ENCODE measurements at places on chromosomes 4 and X.

DNA sequence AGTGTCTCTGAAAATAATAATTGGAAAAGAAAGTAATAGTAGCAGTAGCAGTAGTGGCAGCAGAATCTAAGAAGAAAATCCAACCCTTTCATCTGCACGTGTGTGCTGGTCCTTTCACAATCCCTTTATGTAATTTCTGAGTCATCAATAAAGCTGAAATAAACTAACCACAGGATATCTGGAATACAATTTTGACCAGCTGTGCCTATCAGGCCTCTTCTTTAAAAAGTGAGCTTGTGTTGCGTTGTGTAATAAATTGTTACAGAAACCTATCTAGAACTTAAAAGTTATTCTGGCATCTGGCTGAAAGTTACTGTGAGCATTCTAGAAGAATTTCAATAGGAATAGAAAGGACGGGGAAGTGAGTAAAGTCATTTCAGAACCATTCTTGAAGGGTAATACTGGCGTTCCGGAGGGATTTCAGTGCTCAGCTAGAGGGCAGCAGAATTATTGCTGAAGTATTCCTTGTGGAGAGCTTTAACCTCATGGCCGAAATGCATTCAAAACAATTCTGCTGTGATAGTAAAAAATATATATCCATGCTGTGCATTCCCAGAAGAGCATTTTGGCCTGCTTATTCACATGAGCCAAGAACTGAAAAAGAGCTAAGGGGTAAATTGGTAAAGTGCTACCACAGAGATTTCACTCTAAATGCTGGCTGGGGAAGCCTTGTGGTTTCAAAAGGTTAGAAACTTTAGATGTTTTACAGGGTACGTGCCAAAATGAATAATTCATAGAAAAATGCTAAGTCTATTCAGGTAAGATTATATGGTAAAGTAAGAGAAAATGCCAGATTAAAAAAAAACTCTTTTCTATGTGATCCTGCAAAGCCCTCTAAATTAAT lies 260.6 kb downstream of the NKX6-1 start:
- peak; percentile 43 for DNase-seq

GRCh38 chr4:82480771-82481505 lies 50.5 kb downstream of the ENOPH1 start:
- DNase-seq, result no peak

GRCh38 chr4:118351851-118352827 lies 664 bp downstream of the PRSS12 start:
- peak; percentile 58 for DNase-seq

DNA sequence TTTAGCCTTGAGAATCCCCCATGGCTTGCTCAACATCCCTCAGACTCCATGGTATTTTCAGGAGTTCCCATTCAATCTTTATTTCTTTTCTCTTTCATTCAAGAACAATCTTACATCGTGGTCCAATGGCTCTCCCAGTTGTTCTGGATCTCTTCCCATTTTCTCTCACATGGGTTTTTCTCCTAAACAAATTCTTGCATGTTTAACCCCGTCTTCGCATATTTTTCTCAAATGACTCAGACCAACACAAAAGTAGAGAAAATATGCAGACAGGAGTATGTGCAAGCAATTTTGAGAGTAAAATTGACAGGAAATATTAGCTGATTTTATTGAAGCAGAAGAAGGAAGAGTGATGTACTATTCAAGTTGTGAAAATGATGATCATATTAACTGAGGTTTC lies 396.4 kb upstream of the TRAM1L1 start:
- peak; percentile 72 for DNase-seq

DNA sequence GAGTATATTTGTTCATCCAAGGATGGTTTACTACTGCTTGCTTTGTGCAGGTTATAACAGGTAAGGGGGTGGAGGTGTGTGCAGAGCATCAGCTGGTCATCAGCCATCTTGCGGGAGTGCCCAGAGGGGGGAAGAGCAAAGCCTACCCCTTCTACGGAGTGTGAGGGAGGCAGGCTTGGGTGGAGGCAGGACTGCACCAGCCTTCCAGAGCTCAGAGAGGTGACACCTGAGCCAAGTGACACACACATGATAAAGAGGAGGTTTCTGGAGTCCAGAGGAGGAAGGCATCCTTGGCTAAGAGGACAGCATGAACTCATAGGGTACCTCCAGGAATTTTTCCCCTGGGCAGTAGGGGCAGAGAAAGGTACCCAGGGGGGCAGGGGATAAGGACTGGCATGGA lies 126.6 kb downstream of the TBL1X start:
- no peak for DNase-seq

GRCh38 chr4:75786938-75787337 lies 62.6 kb downstream of the USO1 start:
- no peak for DNase-seq

DNA sequence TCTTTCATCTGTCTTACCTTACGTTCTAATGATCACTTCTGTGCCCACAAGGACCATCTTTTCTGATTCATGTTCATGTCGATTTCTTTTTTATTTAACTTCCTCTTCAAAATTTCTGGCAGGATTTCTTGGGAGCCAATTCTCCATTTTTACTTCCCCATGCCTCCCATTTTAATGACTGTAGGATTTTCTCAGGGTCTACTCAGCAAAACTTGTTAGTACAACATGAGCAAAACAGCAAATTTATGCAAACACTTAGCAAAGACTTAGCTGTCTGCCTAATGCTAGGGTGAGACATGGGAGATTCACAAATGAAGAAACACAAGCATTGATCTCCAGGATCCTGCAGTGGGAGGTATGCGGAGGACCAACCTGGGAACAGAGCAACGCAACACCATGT lies 5.5 kb downstream of the CD38 start:
- no peak for DNase-seq

DNA sequence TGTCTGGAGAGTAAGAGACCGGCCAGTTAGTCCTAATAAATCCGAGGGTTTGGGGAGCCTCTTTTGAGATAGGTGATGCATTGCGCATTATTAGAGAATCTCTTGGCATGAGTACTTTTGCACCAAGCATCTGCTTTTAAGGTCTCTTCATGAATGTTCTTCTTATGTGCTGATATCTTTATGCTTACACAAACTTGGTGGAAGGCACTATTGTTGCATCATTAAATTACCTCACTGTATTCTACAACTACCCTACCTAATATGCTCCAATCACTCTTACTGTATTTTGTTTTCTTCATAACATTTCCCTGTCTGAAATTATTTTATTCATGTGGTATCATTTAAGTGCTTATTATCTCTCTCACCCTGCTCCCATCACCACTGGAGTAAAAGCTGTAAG lies 151.6 kb downstream of the PALLD start:
- DNase-seq, result no peak

GRCh38 chr4:87283151-87283550 lies 39.5 kb downstream of the HSD17B13 start:
- DNase-seq, result no peak

- no peak for DNase-seq
Measured at GRCh38 chr4:829761-830600, 4.1 kb upstream of the CPLX1 start.

GRCh38 chrX:97389761-97390192 lies 506.1 kb downstream of the RPA4 start:
- DNase-seq, result peak; percentile 72

DNA sequence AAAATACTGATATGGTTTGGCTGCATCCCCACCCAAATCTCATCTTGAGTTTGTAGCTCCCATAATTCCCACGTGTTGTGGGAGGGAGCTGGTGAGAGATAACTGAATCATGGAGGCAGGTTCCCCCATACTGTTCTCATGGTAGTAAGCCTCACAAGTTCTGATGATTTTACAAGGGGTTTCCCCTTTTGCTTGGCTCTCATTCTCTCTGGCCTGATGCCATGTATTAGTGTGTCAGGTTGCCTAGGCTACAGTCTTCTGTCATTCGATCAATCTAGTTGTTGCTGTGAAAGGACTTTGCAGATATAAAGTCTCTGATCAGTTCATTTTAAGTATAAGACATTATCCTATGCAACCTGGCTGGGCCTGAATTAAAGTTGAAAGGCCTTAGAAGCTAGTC lies 209.3 kb upstream of the MAOA start:
- DNase-seq, result no peak

DNA sequence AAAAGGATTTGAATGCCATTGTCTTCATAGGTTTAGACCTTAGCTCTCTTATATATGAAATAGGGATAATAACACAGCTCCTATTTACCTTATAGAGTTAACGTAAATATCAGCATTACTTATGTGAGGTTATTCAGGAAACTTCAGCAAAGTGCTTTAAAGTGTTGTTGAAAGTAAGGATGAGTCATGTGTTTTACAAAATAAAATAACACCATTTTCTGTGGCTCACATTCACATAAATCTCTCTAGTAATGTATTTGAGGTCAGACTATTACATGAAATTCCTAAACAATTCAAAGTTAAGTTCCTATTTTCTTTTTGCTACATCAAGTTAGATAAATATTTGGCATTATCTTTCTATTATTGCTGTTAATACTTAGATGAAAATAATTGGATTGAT lies 2.9 kb downstream of the GNRHR start:
- no peak for DNase-seq

GRCh38 chrX:20267931-20268701 lies 1.4 kb upstream of the RPS6KA3 start:
- DNase-seq, result peak; percentile 24

GRCh38 chr4:54915276-54915675 lies 210.1 kb downstream of the KDR start:
- no peak for DNase-seq

- DNase-seq, result no peak
Measured at GRCh38 chr4:173485164-173485563, 44.9 kb downstream of the HAND2 start.

GRCh38 chr4:101102114-101102742 lies 245.1 kb downstream of the PPP3CA start:
- DNase-seq, result peak; percentile 86

- DNase-seq, result peak; percentile 54
Measured at GRCh38 chr4:36164900-36165630, 79.2 kb downstream of the ARAP2 start.

GRCh38 chr4:19927381-19927780 lies 324.3 kb upstream of the SLIT2 start:
- DNase-seq, result no peak
